ENCODE measurements at places on chromosomes 11 and 22.
A peak's percentile ranks its signal among the peaks of the same experiment; 100 is the strongest.

DNA sequence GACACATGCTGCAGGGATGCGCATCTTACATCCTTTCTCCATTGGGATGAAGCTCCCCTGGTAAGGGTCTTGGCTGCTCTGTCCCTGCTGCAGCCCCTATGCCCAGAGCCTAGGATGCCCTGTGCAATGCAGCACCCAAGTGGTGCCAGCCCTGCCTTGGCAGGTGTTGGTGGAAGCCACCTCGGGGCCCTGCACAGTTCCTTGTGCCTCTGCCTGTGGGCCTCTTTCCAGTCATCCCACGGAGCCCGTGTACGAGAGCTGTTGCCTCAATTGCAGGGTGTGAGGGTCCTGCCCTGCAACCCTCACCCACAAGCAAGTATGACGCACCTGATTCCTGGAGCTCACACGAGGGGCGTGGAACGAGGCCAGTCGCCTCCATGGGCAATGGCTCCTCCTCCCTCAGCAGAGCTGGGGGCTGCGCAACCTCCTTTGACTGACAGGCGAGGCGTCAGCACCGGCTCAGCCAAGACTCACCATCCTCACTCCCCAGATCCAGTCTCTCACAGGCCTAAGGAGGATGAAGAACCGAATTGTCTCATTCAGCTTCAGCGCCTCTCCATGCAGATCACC lies 719.6 kb downstream of the BRD1 start:
- no peak for DNase-seq

- DNase-seq = peak; percentile 32
These were observed 480 bp upstream of the MTMR2 start for GRCh38 chr11:95924414-95924760.

DNA sequence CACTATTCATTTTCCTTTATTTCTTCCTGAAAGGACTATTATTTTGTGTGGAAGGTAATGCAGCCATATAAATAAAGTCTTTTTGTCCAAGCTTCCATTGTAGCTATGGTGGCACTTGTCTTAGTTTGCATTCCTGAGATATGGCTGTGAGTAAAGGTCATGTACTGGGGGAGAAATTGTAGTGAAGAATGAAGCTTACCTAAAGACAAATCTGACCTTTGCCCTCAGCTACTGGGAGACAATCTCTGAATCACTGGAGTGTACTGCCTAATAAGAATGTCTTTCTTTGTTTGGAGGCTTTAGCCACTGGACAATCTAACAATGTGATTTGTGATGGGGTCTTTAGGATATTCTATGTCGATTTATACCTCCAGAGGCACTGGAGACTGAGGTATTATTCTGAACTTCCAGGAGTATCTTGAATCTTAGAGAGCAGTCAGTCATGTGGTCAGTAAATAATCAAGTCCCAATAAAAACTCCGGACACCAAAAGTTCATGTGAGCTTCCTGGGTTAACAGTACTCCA lies 39.7 kb upstream of the OR5AK2 start:
- DNase-seq = no peak

DNA sequence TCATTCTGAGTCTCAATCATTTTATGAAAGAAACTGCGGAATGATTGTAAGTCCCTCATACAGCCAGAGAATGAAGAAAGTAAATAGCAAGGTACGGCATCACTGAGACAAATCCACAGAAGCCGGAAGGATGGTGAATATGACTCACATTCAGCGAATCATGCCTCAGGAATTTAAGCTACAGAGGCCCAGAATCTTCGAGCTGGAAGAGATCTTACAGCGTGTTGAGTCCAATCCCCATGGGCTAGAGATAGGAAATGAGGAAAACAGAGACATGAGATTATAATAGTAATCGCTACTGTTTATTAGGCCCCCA lies 173.2 kb downstream of the KIF18A start:
- DNase-seq = peak; percentile 95

- DNase-seq = no peak
These were observed 685.2 kb upstream of the CHORDC1 start for GRCh38 chr11:90908074-90908473.

- peak; percentile 26 for DNase-seq
These were observed 1.3 kb downstream of the DENND5A start for GRCh38 chr11:9263840-9264315.

GRCh38 chr22:40203572-40203971 lies 25.8 kb downstream of the TNRC6B start:
- no peak for DNase-seq

GRCh38 chr11:17585911-17586695 lies 39.0 kb downstream of the OTOG start:
- DNase-seq = no peak

GRCh38 chr11:75523189-75523588 lies 2.6 kb downstream of the GDPD5 start:
- no peak for DNase-seq

- no peak for DNase-seq
These were observed 398.7 kb downstream of the BUD13 start for GRCh38 chr11:116374085-116374484.

DNA sequence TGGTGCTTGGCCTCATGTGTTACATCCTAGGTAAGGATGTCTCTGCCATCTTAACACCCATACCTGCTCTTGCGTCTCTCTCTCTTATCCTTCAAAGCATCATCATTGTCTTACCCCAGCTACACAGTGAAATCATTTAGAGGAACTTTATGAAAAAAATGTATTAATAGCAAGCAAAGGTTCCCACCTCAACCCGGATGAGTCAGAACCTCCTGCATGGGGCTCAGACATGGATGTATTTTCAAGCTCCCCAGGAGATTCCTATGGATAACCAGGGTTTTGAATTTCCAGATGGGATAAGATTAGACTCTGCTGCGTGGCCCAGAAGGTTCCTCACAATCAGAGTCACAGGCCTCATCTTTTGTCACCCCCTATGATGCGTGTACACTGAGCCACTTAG lies 89.1 kb upstream of the NNMT start:
- DNase-seq = no peak

- DNase-seq = no peak
These were observed 3.2 kb downstream of the CHST1 start for GRCh38 chr11:45662096-45662664.

DNA sequence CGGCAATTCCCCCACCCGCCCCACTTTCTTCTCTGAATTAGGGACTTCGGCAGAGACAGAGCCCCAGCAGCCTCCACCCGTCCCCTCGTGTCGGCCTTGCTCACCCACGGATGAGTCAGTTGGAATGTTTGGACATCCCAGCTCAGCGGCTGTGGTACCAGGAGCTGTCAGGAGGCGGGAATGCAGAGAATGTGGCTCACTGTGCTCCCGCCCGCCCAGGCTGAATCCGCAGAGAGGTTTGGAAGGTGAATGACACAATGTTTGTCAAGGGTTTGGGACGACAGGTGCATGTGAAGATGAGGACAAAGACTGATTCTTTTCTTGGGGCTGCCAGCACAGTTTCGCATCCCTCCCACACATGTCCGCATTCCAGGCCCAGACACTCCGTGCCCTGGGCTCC lies 39.6 kb downstream of the LIF start:
- DNase-seq = peak; percentile 97

- no peak for DNase-seq
These were observed 95.6 kb downstream of the ZBTB16 start for GRCh38 chr11:114155116-114155515.

DNA sequence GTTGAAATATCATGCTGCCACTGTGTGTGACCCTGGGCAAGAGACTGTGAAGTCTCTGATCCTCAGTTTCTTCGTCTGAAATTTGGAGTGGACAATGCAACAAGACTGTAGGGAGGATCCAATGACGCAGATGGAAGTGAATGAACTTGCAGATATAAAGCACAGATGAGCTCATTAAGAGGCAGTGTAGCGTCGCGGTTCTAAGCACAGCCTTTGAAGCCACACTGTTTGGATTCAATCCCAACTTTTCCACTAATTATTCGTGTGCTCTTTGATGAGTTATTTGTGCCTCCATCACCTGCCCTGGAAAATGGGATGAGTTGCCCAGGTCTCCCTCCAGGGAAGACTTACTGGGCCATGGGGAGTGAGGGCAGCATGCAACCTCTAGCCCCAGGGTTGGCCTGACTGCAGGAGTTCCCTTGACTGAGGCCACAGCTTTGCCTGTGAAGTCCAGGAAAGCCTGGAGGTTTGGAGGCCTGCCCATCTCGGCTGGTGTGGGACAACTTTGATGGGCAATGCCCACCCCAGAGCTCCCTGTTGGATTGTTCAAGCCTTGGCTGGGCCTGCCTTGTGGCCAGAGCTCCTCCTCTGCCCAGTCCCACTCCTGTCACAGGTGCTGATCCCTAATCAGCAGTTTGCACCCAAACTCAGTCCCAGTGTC lies 266.0 kb upstream of the B3GAT1 start:
- DNase-seq = no peak

- DNase-seq = no peak
These were observed 160.0 kb downstream of the NTM start for GRCh38 chr11:131530407-131530806.

DNA sequence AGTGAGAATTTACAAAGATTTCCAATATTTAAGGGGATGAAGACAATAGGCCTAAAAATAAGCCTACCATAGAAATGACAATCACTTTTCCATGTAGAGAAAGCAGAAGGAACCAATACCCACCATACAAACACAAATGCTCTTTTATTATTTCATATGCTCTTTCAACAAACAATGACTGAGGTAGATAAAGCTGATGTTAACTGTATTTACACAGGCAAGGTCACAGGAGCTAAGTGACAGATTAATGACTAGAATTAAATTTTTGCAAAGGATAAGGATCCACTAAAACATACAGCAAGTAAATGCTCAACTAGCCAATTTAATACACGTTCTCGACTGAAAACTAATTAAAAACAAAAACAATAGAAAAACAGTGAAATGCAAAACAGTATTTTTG lies 34.2 kb downstream of the PICALM start:
- DNase-seq = no peak

DNA sequence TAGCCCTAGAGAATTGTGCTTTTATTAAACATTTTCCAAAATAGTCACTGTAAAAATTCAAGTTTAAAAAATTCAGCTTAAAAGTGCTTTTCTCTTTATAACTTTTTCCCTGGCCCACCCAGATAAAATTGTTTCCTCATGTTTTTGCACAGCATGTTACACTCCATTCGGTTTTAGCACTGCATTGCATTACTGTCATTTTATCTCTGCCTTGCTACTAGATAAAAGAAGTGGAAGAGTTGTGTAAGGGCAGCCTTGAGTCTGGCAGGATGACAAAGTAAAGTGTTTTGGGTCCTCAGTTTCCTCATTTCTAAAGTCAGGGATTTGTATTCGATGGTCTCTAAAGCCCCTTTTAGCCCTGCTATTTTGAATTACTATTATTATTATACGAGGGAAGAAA lies 99.8 kb downstream of the ATM start:
- no peak for DNase-seq
